Right atrium auricular region (tissue), 2 donors: ENCODE measurements at places on chromosomes 4 and X. TPM values are rescaled to one million over a fixed set of nuclear protein-coding genes. Genes with fewer than 3 reads are reported as not detected.

- no peak for DNase-seq
Observed at GRCh38 chr4:71732066-71732465, 51.8 kb downstream of the GC start.

DNA sequence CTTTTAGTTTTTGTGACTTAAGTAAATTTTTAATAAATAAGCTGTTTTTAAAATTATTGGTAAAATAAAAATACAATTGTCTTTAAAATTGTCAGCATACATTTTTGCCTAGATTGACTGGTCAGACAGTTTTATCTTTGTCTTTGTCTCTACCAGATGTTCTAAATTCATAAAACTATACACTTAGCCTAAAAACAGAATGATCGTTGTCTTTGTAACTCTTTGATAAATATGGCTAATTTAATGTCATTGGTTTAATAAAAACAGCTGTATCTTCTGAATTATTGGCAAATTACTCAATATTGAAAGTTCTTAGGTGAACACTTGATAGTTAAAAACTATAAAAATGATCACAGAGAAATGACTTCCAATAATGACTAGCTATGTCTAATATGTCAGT, 36.5 kb upstream of the NPFFR2 start:
- DNase-seq = no peak

- no peak for DNase-seq
Observed at GRCh38 chrX:77820091-77820727, 34.2 kb upstream of the ATRX start.

The FDCSP gene
- total RNA-seq = not detected

The HSFX1 gene
- total RNA-seq = 1.4 TPM

The GAGE2A gene
- not detected for total RNA-seq

The GPR119 gene
- not detected for total RNA-seq

GRCh38 chr4:37973441-37973840, 13.2 kb downstream of the PTTG2 start:
- DNase-seq = no peak

The KLHL13 gene
- total RNA-seq = 6.3 TPM

DNA sequence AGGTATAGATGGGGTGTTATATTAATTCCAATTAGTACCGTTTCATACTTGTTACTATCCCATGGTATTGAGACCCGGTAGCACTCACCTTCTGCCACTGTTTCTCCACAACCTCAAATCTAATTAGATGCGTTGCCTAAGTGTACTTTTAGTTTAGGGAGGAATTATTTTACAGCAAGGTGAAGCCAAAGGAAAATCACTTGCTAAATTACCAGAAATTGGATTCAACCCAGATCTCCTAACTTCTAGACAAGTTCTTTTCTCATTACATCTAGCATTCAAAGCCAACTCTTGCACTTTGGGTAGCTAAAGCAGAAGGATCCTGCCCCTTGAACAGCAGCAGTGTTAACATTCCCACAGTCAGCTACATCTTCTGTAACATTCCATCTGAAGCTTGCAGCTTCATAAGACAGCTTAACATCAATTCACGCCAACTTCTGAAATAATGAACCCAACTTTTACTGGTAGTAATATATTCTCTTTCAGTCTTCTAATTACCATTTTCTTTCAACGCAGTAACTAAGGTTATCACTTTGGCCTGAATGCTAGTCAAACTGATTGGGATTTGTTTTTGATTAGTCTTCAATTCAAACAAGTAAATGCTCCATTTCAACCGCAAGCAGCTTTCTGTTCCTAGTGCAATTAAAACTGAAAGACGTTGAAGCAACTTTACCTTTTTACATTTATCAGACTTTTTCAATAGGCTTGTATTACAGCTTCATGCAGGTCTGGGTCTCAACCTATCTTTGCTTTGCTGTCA, 934 bp upstream of the SEC31A start:
- no peak for DNase-seq

DNA sequence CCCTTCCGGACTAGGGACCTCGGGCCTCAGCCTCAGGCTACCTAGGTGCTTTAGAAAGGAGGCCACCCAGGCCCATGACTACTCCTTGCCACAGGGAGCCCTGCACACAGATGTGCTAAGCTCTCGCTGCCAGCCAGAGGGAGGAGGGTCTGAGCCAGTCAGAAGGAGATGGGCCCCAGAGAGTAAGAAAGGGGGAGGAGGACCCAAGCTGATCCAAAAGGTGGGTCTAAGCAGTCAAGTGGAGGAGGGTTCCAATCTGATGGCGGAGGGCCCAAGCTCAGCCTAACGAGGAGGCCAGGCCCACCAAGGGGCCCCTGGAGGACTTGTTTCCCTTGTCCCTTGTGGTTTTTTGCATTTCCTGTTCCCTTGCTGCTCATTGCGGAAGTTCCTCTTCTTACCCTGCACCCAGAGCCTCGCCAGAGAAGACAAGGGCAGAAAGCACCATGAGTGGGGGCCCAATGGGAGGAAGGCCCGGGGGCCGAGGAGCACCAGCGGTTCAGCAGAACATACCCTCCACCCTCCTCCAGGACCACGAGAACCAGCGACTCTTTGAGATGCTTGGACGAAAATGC, at the start of gene WAS:
WAS (plus strand) TSS at position 389 of the 572 bp plus-strand sequence; CDS start at position 444, 55 bp downstream.
- DNase-seq = no peak

- DNase-seq = no peak
Observed at GRCh38 chr4:176818531-176818930, 25.8 kb upstream of the VEGFC start.

The PCDH18 gene
- total RNA-seq = 5.6 TPM

The ALB gene
- 0.41 TPM for total RNA-seq

GRCh38 chrX:23557070-23557469, 110.2 kb upstream of the PRDX4 start:
- DNase-seq = no peak

GRCh38 chrX:103464072-103464773, 55.1 kb downstream of the RAB40A start:
- no peak for DNase-seq

The IBSP gene
- not detected for total RNA-seq

DNA sequence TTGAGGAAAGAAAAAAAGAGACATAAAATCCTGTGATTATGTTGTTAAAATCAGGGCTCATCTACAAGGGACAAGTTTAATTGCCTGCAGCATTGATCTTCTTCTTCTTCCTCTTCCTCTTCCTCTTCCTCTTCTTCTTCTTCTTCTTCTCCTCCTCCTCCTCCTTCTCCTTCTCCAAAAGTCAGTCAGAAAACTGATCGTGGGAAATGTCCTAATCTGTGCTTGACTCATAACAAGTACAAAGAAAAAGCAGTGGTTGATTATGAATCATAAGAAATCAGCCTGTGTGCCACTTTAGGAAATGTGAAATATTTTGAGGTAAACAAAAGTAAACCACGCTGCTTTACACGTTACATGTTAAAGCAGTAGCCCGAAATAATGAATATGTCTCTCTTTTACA, 2.7 kb upstream of the ATP10D start:
- no peak for DNase-seq

DNA sequence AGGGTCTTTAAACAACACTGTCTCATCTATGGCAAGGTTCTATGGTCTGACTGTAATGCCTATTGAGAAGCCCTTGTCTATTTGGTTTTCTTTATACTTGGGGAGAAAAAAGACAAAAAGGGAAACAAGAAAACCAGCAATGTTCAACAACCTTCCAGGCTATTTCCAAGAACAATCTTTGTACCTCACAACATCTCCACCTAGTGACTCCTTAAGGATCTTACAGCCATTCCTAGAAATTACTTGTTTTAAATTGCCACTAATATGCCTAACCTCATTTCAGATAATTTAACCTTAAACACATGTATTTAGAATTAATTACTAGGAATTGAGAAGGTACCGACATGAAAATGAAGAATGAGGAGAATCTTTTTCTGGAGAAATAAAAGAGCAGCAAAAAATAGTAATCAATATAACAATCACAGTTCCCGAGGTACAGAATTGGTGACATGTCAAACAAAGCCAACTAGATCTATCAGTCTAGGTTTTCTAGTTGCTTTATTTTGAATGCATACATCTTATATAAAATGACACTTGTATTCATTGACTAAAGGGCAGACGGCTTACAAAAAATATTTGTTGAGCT, 1.6 kb upstream of the RBM46 start:
- no peak for DNase-seq

DNA sequence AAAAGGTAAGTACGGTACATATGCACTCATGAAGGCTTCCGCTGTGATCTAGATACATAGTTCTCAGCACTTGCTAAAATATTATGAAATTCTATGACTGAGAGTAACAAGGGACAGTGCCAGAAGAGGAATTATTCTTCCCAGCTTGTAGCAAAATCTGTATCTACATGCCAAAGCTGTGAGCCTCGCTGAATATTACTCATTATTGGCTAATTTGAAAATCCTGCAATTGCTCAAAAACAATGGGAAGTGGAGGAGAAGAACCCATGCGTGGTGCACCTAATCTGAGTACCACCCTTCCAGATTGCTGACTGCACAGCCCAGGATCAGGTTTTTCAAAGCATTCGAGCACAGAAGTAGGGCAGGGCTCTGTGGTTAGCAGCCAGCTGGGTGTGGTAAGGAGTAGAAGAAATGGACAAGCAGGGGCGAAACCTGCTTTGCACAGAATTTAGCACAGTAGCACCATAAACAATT, 17.4 kb upstream of the PDCL2 start:
- no peak for DNase-seq

The MGARP gene
- 4.3 TPM for total RNA-seq

GRCh38 chrX:70500826-70501225, 56.2 kb downstream of the DLG3 start:
- no peak for DNase-seq

GRCh38 chr4:114598191-114599121, at the start of gene UGT8:
TSS of gene UGT8 (plus strand) at chr4:114598807. CDS start at chr4:114622881, 24,074 bp downstream.
- no peak for DNase-seq

DNA sequence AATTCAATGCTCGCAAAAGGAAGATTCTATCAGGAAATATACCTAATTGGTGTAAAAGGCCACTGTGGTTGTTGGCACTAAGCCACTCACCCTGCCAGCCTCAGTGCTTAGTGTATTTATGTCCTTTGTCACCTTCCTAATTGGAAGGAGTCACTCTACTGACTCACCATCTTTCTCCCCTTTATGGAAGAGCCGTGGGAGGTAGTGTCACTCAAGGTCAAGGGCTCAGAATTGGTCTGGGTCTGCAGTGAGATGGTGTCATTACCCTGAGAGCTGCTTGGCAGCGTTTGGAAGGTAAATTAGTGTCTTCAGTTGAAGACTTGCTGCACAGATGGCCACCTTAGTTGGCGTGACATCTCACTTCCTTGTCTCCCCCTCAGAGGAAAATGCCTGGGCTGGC, 41.7 kb upstream of the CDKN2AIP start:
- DNase-seq = no peak

GRCh38 chr4:144461906-144462305, 184.1 kb upstream of the HHIP start:
- DNase-seq = no peak

- no peak for DNase-seq
Observed at GRCh38 chr4:185735866-185736400, 76.1 kb downstream of the SORBS2 start.

The HSD17B11 gene
- total RNA-seq = 32.4 TPM

The RASSF6 gene
- not detected for total RNA-seq

DNA sequence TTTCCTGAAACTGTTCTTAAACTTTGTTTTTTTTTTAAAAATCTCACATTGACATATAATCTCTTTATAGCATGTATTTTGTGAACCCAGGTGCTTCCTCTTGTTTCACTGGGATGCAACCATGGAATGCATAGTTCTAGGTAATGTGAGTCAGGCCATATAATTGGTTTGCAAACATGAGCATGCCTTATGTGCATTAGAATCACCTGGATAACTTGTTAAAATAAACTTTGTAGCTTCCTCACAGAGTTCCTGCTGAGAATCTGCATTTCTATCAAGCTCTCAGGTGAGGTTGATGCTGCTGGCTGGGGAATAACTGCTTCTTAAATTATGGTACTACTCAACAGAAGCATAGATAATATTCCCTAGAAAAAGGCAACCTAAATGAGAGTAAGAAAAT, 940.3 kb upstream of the LCORL start:
- DNase-seq = no peak

- no peak for DNase-seq
Observed at GRCh38 chr4:82710197-82710929, 88.2 kb downstream of the SCD5 start.

The RTL9 gene
- total RNA-seq = 0.41 TPM

The SNCA gene
- 23.3 TPM for total RNA-seq

DNA sequence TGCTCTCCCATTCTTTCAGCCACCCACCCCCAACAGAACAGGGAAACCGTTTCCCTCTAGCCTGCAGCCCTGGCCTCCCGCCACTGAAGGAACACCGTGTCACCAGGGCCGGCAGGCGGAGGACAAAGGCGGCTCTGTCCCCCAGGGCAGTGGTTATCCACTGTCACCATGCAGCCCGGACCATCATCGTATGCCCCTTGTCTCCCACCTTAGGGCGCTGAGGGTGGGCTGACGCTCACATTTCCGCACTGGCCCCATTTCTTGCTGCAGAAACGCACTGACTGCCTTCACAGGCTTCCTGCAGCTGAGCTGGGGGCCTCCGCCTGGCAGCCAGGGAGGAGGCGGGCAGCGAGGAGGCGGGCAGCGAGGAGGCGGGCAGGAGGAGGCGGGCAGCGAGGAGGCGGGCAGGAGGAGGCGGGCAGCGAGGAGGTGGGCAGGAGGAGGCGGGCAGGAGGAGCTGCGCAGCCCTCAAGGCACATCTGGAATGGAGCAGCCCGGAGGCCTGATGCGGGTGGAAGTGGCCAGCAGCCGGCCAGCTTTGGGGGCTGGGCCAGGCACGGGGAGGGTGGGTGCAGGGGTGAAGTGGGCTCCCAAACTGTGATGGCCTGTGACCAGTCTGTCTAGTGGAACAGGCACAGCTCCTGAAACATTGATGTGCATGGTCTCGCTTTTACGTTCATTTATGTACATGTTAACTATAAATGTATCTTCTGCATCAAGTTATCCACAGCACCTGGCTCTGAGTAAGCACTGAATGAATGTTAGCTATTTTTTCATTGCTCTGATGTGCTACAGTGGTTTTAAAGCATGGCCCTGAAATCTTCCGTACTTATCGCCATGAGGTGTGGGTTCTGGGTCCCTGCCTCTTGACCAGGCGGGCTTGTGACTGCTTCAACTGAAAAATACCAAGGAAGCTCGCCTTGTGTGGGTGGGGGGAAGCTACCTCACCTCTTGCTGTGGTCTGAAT, 20.6 kb upstream of the KIAA0232 start:
- DNase-seq = no peak

The NOX1 gene
- total RNA-seq = 0.82 TPM

GRCh38 chr4:95294321-95294720, 254.5 kb downstream of the UNC5C start:
- no peak for DNase-seq

The TGIF2LX gene
- total RNA-seq = not detected

The ATP10D gene
- total RNA-seq = 6.9 TPM

DNA sequence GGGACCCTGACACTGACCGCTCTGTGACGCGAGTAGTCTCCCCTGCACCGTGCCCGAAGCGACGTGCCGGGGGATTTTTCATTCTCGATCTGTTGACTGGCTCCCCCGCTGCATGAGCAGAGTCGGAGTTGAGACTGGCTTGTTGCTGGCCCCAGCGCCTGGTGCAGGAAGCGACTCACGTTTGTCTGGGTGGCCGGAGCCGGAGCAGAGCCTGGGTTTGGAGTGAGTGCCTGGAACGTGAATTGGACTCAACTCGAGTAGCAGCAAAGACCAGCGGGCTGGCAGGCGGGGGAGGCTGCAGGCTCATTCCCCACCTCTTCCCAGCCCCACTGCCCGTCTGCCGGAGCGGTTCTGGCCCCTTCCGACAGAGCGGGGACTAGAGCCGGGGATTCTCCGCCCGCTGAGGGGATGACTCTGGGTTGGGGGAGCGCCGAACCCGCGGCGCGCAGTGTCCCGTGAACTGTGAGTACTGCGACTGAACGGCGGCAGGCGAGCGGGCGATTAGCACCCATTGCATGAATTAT, 554 bp downstream of the PCDH7 start:
- DNase-seq = no peak
